ENCODE measurements at places on chromosomes 12 and 14.
A peak's percentile ranks its signal among the peaks of the same experiment; 100 is the strongest.

- DNase-seq = no peak
These were observed 16.7 kb downstream of the SLC35E3 start for GRCh38 chr12:68762691-68763090.

- DNase-seq = no peak
These were observed 43.9 kb downstream of the PPP4R3A start for GRCh38 chr14:91466192-91466591.

DNA sequence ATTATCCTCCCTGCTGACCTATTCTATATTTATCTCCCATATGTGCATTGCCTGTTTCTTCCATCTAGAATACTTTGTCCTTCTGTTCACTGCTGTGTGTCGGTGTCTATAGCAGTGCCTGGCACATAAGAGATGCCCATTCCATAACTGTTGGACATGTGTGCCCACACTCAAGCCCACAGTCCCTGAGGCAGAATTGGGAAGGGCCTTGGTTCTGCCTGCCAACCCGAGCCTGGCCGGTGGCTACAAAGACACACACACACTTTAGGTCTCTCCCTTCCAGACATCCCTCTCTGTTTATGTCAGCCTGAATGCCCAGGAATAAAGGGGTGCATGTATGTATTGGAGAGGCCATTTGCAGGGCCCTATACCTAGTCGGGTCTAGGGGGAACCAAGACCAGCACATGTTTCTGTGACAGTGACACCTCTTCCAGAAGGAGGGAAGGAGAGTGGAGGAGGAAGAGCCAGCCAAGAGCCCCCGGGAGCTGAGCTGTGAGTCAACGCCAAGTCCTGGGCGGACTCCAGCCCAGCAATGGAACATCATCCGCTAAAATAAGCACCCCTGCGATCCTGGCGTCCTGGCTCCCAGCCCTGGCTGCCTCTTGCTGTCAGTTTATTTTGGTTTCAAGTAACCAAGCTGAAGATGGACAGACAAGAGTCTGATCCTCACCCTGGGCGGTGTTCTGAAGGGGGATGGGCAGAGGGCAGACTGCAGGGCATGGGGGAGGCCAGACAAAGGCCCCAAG lies 4.3 kb upstream of the ASB2 start:
- DNase-seq = no peak

- DNase-seq = peak; percentile 46
These were observed at the start of gene PTPN21 for GRCh38 chr14:88554457-88555286. PTPN21 (minus strand) TSS chr14:88555007; CDS start chr14:88550417, 4,590 bp downstream.

DNA sequence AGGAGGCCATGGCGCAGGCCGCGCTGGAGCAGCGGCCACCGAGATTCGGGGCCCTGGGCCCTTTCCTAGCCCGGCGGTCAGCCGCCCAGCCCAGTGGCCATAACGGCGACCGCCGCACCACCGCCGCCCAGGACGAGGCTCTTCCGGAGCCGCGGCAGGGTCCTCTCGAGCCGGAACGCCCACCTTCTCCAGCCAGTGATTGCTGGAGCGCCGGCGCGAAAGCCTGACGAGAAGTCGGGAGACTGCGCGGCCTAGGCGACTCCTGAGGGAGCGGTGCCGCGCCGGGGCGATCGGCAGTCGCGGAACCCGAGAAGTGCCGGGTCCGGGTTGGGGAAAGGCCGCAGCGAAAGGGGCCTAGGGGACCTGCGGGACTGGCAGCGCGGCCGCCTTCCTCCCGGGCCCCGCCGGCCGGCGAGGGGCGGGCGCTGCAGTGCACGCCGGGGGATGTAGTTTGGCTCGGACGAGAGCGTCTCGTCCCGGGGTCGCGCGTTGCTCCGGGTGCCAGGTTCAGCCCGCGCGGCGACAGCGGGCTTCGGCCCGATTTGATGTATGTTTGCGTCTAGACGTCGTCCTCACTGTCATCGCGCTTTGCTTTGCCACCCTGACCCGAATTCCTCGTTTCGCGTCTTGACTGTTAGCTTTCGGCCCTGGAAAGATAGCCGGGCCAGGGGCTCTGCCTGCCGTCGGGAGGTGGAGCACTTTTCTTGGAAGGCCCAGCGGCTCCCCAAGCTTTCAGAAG lies at the start of gene VTI1B:
Gene VTI1B (minus strand): TSS at position 153 of the 739 bp plus-strand sequence. CDS start 143 bp downstream, at position 10.
- peak; percentile 90 for DNase-seq

DNA sequence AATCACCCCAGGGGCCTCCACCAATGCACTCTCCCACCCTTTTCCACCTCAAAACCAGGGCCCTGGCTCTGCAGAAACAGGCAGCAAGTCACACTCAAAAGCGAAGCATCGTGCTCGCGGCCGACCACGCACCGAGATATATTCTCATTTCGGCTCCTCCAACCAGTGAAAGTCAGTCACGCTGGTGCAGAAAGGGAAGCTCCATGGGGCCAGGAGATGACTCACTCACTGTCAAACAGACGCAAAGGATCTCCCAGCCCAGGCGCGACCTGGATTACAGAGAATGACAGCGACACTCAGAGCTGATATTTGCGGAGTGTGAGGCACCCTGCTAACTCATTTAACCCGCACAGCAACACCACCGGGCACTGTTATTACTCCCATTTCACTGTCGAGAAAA lies 173.6 kb downstream of the CALM1 start:
- DNase-seq = no peak

DNA sequence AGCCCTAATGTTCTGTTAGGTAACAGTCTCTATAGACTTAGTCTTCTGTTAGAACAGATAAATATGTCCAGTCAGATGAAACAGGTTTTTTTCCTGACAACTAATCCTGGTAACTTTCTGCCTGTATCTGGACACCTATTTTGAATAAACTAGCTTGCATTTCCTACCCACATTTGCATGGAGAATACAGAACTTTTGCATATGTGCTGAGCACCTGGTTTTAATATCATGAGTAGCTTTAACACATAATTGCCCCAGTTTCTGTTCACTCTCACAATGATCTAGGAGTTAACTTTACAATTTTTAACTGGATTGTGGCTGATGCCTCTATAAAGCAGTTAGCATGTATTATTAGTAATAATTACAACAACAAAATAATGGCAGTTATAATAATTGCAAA lies 111.7 kb downstream of the KTN1 start:
- no peak for DNase-seq

GRCh38 chr14:97380539-97380941 lies 583.4 kb downstream of the VRK1 start:
- DNase-seq = no peak

- DNase-seq = no peak
These were observed 8.9 kb downstream of the FUT8 start for GRCh38 chr14:65421201-65421981.

DNA sequence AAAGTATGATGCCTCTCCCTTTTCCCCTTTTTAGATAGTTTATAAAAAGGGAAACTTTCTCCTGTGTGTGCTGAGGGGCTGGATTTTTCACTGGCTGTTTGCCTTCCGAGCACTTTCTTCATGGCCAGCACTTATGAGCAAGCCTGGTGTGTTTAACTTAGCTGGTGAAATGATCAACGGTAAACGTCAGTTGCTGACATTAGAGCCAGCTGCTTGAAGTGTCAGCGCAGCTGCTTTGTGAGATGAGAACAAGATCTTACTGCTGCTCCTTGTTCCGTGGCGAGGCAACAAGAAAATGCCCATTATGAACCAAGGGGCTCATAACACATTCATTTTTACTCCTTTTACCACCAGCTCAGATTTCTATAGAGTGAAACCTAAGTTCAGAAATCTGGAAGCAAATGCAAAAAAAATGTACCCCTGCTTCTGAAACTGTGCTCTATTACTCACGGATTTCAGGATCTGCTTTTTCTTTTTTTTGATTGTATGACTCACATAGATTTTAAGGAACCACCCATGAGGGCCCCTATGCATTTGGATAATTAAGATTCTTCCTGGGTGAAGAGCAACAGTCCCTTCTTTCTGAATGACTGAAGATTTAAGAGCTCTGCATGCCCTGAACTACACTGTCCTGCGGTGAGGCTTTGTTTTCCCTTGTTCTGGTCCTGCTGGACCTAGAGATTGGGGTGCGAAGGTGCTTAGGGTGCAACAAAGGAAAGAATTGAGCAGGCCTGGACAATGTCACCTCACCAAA lies 74.3 kb upstream of the CPM start:
- DNase-seq = no peak

GRCh38 chr12:110545812-110546211 lies 37.3 kb downstream of the PPTC7 start:
- DNase-seq = no peak

DNA sequence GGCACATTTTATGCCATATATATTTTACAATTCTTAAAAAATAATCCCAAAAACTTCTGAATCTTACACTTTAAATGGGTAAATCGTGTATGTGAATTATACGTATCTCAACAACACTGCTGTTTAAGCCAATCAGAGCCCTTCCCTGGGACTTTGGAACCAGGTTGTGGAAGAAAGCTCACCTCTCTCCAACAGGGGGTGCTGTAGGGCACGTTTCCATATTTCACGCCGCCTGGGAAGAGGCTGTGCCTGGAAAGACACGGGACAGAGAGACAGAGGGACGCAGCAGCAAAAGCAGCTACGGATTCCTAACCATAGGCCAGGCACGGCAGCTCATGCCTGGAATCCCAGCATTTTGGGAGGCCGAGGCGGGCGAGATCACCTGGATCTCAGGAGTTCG lies 29.4 kb upstream of the FBRSL1 start:
- no peak for DNase-seq

GRCh38 chr14:72515779-72516770 lies 377.8 kb downstream of the DPF3 start:
- DNase-seq = no peak

- no peak for DNase-seq
These were observed 6.0 kb upstream of the CIROP start for GRCh38 chr14:23110579-23111365.

GRCh38 chr14:104441275-104442106 lies 138.1 kb upstream of the C14orf180 start:
- no peak for DNase-seq

DNA sequence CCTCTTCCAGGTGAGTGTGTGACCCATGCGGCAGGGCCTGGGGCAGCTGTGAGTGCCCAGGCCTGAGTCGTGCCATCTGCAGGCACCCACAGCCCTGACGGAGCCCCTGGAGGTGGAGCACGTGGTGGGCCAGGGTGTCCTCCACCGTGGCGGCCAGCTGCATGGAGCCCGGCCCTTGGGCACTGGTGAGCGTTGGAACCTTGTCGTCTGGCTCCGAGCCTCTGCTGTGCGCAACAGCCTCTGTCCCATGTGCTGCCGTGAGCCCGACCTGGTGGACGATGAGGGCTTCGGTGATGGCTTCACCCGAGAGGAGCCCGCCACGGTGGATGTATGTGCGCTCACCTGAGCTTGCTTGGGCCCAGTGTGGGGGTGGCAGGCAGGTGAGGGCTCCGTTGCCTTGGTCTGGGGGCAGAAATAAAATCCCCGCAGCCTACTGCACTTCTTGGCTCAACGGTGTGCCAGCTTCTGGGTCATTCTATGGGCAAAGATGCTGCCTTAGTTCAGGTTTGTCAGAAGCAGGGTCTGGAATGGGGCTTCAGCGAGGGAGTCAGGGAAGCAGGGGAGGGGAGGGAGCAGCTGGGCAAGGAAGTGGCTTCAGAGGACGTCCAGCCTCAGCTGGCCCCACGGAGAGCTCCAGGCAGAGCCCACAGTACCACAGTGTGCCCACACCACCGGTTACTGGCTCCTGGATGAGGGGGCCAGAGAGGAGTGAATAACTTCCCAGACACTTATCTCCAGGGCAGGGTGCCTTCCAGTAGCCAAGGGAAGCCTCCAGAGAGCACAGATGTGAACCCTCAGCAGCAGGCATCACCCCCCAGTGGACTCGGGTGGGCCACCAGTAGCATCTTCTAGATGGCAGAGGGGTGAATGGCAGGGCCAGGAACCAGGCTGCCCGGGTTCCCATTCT lies 1.2 kb upstream of the ARL6IP4 start:
- DNase-seq = no peak

- peak; percentile 31 for DNase-seq
These were observed 43.6 kb upstream of the APPL2 start for GRCh38 chr12:105279460-105280056.

DNA sequence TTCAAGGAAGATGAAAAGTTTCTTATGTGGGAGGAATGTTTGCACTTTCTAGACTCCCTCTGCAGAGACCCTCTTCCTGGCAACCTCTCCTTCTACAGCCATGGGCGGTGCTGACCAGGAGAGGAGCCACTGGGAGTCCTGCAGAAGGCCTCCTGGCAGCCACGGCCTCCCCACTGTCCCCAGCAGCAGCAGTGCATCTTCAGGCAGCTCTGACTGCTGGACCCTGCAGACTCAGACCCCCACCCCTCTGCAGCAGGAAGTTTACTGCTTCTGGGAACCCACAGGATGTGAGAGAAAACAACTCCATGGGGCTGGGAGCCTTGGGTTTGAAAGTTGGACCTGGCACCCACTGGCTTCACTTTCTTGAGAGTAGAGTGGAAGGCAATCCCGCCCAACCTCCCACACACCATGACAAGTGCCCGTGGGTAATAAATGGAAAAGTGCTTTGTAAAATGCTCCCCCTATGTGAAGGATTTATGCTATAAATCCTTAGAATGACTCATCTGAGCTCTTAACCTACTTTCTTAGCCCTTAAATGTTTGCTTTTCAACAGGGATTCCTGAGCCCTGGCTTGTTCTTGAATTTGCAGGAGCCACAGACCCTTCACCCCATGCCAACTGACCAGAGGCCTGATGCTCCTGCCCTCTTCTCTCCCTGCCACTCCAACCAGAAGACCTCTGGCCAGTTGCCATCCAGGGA lies 37.5 kb upstream of the DDX11 start:
- no peak for DNase-seq

DNA sequence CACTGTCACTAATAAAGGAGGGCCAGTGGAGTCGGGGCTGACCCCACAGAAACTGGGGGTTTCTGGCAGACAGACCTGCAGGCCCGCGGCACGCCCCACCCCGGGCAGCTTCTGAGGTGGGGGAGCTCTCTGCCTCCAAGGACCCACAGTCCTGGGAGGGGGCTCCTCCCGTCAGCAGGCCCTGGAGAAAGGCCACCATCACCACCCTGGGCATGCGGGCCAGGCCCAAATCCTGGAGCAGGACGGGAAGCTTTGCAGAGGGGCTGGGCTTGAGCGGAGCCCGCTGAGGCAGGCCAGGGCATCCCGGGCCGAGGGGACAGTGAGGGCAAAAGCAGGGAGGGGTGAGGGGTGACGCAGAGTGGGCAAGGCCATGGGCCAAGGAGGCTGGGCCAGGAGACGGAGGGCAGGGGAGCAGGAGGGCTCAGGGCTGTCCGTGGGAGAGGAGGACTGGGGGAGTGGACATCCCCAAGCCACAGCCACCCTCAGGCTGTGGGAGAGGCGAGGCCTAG lies 11.1 kb upstream of the GPR132 start:
- no peak for DNase-seq

DNA sequence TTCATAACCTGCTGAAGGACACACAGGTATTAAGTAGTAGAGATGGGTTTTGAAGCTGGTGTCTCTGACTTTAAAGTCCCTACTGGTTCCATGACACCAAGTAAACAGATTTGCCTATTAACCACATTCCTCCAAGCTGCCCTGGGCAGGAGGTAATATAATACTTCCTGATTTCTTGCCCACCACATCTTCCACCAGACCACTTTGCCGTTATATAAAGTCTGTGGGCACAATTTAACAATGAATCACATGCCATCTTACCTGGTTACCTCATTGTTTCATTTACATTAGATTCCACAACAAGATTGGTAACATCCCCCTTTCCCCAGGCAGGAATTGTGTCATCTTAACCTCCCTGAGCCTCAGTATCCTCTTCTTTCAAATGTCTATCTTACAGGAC lies 900 bp upstream of the LRRC23 start:
- DNase-seq = no peak

Measured in GM10248 (cell line).